Stimulated activated CD8-positive, alpha-beta memory T cell treated with anti-CD3 and anti-CD28 coated beads, Interleukin-12 subunit alpha, Interleukin-12 subunit beta, amount 100 ng/mL, for 4 hours (primary cell): ENCODE measurements at places on chromosomes 12 and 14.

- no peak for DNase-seq
These were observed 49.2 kb upstream of the CCND2 start for GRCh38 chr12:4224206-4224889.

DNA sequence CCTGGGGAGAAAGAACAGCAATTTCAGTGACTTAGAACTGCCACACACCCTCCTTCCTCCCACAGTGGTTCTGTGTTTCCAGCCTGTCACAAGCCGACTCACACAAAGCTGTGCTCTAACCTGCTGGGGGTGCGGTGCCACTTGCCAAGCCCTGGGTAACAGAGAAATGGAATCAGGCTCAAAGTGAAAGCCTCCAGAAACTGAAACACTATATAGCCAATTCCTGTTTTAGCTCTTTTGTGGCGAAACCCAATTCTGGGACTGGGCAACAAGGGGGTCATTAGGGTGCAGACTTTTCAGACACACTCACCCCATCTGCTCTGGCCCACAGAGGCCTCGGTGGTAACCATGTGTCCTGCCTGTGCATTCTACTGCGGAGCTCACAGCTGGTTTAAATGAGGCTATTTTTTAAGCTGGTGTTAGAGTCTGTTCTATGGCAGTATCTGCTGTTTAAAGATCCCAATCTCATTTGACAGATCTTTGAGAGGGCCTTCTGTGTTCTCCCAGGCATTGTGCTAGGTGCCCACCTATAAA is 15.2 kb upstream of the ACTR6 start:
- DNase-seq: no peak

DNA sequence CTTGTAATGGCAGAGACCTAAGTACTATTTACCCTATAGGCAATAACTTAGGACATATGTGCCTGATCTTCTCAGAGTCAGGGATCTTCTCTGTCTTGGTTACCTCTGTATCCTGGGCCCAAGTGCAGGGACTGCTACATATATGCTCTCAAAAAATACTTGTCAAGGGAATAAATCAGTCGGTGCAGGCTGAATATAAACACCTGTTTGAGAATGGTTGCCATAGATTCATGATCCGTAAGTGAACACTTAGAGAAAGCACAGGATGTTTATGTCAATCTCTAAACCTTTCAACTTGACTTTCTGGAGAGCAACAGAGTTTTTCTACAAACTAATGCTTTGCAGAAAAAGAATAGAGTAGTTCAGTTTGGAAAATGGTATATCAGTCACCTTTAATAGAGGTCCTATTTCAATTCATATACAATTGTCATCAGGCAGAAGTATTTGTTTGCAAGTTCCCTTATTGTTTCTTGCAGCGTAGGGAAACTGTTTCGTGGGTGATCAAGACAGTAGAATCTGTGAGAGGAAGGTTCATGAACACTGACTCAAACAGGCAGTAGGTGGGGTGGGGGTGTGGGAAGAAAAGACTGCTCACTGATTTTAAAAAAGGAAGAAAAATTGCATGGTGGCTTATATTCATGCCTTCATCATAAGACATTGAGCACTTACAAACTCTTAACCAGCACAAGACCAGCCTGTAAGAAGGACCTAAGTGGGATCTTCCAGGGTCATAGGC is 6.0 kb upstream of the UBE2N start:
- DNase-seq: no peak

DNA sequence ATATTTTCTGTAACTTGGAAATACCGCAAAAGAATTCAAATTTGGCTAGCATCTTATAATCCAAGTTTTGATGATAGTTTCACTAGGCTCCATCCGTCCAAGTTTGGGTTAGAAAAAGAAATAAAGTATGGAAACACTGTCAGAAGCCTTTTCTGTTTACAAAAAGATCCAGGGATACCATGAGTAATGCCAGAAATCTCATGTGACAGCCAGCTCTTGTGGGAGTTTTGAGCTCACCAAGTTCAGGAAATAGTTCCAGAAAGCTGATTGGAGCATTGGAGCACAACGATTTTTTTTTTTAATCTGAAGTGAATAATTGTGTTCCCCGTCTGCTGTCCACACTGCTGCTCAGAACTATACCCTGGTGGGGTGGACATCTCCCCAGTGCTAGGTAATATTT is 229.7 kb upstream of the NPAS3 start:
- no peak for DNase-seq

DNA sequence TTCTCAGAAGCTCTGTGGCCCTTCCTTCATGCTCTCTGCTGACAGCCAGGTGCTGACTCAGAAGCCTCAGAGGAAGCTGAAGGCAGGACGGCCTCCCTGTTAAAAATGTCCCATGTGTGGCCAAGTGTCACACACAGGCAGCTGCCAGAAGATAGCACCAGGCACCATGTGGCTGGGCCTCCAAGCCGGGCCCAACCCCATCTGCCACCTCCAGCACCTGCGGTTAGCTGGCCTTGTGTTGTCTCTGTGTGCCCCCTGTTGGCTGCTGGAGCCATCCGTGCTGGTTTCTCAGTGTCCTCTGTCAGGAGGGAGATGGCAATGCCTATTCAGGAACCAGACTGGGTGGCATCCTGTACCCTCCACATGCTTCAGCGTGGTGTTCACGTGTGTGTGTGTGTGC is 63.2 kb downstream of the TSPAN11 start:
- no peak for DNase-seq

DNA sequence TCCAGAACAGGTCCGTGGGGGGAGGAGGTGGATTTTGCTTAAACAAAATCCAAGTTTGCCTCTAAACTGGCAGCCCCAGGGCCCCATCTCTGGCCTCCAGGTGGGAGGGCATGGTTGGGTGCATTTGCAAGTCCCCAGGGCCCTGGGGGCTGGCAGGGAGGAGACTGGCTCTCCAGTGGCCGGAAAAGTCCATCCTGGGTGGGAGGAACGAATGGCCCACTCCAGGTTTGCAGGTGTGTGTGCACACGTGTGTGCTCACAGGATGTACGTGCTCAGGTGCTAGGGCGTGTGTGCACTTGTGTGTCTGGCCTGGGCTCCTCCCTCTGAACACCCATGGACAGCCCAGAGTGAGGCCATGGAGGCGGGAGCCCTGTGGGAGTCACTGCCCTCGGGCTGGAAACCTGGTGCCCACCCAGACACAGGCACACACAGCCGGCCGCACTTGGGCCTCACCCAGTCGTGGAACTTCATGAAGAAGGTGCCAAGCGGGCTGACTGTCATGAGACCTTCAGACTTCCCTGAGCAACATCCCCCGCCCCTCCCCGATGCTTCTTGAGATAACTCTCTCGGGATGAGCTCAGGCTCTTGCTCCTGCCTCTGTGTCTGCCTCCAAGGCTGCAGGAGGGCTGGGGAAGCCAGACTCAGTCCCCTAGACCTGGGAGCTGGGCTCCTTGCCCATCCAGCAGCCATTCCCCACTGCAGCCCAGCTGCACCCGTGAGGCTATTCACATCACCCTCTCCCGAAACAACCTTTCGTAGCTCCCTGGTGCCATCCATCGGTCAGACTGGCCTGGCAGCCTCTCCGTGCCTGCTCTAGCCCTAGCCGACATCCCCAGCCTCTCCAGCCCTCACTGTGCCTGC is 9.4 kb downstream of the AHNAK2 start:
- DNase-seq: no peak

DNA sequence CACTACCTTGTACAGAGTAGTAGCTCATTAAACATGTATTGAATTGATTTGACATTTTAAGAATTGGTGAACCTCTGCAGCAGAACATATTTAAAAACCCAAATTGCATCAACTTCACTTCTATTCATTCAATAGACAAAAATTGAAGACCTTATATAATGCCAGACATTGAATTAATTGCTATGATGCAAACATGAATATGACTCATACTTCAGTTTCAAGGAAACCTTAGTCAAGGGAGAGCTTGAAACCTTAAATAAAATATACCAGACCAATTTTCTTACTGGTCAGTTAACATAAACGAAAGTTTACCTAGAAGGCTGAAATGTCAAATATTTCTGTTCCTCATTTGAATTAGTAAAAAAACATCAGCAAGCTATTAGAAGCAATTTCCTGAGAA is 5.0 kb upstream of the MGAT4C start:
- no peak for DNase-seq

- no peak for DNase-seq
These were observed 212.6 kb upstream of the LHX5 start for GRCh38 chr12:113684053-113684907.

- no peak for DNase-seq
These were observed 19.5 kb downstream of the TTC9 start for GRCh38 chr14:70660967-70661893.

DNA sequence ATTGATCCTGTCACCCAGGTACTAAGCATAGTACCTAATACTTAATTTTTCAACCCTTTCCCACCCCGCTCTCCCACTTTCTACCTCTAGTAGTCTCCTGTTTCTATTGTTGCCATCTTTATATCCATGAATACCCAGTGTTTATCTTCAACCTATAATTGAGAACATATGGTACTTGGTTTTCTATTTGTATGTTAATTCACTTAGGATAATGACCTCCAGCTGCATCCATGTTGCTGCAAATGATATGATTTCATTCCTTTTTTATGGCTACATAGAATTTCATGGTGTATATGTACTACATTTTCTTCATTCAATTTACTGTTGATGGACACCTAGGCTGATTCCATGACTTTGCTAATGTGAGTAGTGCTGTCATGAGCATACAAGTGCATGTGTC is 547.3 kb upstream of the NOVA1 start:
- DNase-seq: no peak

GRCh38 chr14:103066399-103066798 is 9.1 kb upstream of the CDC42BPB start:
- no peak for DNase-seq

DNA sequence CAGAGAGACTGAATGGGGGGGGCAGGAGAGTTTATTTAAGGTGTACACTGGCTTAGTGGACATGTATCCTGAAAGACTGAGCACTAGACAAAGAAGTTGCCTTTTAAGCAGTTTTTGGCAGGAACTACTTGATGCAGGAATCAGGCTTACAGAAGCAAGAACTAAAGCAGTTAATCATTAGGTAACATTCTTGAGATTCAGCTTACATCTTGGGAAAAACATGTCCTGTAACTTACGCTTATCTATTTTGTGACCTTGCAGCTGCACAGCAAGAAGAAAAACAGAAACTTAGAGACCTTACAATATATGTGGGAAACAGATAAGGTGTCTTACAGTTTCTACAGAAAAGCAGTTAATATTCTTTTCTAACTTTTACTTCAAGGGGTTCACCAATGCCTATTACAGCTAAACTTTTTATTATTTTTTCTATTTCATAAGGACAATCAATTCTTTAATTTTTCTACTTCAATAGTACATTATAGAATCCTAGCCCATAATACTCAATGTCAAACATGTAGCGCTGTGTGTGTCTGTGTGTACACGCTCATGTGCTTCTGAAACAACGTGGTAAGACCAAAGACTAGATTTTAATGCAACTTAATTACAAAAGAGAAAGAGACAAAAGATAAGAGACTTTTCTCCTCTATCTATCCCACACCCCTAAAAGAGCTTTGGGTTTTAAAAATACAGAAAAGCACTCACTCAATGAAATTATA is 276.9 kb downstream of the PRKD1 start:
- DNase-seq: no peak

DNA sequence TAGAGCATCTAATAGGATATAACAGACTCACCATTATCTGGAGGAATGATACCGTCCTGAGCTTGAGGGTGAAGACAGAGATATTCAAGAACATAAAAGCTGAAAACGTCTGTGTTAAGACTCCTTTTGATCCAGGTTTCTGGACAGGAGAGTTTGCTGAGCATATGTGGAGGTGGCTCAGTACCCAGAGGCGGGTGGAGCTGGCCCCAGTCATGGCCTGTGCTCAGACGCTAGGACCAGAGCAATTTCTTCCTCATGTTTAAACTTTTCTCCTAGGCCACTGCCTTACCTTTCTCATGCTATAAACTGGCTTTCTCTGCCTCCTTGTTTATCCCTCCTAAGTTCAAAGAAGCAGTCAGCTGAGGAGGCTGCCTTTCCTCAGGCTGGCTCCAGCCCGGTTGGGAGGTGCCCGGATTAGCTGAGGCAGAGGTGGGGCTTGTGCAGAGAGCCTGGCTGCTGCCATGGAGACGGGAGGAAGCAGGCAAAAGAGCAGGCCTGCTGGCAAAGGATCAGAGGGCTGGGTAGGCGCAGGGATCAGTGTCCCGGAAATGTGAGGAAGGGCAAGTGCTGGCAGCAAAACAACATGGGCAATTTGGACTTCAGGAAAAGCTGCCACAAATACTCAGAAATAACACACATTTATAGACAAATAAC is 13.7 kb downstream of the COA8 start:
- no peak for DNase-seq

DNA sequence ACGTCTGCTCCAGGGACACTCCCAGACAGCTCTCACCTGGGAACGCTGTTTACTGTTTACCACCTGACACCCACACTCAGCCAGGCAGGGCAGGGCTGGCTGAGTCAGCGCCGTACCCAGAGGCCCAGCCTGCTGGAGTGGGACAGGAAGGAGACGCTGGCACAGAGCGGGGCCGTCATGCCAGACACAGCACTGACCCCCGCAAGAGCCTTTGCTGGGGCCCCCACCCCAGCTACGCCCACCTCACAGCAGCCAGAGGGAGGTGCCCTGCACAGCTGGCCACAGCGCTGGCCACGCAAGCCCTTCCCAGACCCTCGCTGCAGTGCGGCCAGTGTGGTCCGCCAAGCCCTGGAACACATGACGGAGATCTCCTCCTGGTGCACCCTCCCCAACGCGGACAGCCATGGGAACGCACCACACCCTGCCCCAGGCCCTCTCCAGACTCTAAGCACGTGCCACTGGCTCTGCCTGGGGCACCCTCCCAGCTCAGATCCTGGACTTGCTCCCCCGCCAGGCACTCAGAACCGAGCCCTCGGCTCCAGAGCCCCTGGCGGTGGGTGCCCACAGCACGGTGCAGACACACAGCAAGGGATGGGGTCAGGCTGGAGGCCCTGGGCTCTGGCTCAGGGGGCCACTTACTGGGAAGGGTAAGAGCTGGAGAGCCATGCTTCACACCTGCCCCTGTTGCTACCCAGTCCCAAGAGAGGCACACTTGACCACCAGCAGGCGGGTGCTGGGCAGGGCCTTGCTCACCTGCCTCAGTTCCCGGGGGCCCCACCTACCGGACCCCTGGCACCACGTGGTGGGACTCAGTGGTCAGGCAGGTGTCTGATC is 5.7 kb downstream of the AHNAK2 start:
- no peak for DNase-seq

DNA sequence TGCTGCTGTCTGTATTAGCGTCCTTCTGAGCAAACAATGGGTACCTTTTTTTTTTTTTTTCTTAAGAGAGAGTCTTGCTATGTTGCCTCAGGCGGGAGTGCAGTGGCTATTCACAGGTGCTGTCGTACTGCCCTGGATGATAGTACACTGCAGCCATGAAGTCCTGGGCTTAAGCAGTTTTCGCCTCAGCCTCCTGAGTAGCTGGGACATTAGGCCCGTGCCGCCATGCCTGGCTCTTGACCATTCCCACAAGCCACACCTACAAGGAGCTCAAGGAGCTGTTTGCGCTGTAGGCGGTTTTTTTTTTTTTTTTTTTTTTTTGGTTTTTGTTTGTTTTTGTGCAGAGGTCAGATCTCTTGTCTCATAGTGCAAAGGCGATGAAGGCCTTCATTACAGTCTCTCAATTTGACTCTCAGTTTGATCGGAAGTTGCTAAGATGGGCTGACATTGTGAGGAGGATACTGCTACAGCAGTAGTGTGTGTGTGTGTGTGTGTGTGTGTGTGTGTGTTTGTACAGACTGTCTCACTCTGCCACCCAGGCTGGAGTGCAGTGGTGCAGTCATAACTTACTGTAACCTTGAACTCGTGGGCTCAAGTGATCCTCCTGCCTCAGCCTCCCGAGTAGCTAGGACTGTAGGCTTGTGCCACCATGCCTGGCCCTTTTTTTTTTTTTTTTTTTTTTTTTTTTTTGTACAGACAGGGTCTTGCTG is 34.2 kb downstream of the TRAF3 start:
- DNase-seq: no peak

- DNase-seq: no peak
These were observed 57.6 kb downstream of the BRMS1L start for GRCh38 chr14:35883677-35884293.
